ENCODE measurements at places on chromosomes 1 and 21.

GRCh38 chr1:162463021-162463420 lies 34.6 kb upstream of the UHMK1 start:
- DNase-seq: no peak

DNA sequence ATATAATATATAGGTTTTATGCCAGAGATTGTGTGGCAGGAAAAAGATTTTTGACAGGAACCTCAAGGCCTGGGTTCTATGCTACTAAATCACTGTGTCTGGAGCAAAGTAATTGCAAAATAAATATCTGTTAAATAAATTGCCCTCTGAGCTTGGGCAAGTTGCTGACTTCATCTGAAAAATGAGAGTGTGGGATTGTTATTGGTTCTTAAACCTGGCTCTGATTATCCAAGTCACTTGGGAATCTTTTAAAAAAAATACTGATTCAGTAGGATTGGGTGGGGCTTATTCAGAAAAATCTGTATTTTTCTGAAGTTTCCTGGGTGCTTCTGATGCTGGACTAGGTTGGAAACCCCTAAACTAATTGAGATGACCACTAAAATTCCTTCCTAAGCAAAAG lies 174.1 kb upstream of the SGIP1 start:
- DNase-seq: no peak

- DNase-seq: no peak
Measured at GRCh38 chr1:223323491-223324484, 40.2 kb downstream of the SUSD4 start.

DNA sequence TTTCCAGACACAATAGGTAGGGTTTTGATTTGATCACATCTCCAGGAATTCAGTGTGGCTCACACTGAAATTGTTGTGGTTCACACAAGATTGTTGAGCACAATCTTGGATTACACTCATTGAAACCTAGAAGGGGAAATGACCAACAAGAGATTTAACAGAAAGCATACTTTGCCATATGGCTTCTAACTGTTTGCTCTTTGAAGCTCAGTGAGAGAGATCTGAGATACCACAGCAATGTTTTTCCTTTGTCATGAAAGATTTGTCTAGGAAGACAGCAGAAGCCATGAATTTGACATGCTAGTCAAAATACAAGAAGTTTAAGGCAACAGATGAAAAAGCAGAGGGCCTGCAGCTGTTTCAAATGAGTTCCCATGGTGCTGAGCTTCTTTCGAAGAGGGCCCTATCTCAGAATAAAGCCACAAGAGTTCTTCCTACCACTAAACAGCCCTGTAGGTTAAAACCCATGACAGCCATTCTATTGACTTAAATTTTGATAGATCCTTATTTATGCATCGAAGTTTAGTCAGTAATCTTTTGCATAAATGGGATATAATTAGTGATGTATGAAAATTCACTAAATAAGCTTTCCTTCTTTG lies 650.4 kb downstream of the LTN1 start:
- DNase-seq: no peak

GRCh38 chr1:173002891-173003838 lies 47.6 kb downstream of the TNFSF18 start:
- DNase-seq: no peak

- DNase-seq: no peak
Measured at GRCh38 chr1:183228347-183229220, 42.5 kb downstream of the LAMC2 start.

DNA sequence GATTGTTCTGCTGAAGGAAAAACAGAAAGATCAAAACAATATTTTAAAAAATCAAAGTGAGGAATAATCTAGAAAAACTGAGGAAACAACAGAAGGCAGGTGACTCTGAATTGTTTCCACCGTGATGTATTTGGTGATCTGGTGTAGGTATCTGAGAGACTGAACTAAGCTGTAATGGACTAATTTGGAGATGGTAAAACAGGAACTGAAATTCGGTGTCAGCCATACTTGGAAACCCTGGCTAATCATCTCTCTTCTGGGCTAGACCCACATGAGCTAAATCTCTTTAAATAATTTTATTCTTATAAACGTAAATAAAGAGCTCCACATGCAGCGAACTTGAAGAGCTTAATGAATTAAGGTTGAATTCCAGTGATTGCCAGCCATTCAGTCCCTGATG lies 1226.1 kb downstream of the NCAM2 start:
- DNase-seq: no peak

GRCh38 chr21:35138665-35139381 lies 89.7 kb upstream of the RUNX1 start:
- peak; percentile 41 for DNase-seq

- no peak for DNase-seq
Measured at GRCh38 chr1:109794319-109795132, 30.8 kb upstream of the EPS8L3 start.

DNA sequence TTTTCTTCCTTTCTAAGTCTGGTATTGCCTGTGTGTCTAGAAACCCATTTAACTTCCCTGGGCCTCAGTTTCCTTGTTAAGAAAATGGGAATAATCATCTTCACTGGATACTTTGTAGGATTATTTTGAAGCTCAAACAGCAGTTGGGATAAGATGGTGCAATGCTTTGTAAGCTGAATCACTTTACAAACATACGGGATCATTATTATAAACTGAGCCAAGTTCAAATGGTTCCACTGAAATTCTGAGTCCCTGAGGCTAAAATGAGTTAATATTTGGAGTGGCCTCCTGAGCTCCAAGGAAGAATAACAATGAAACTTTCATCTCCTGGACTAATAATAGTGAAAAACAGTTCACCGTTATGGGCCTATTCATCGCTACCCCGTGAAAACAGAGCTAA lies 388.0 kb downstream of the PLPP3 start:
- no peak for DNase-seq

GRCh38 chr1:63982201-63982600 lies 208.4 kb downstream of the ROR1 start:
- no peak for DNase-seq

DNA sequence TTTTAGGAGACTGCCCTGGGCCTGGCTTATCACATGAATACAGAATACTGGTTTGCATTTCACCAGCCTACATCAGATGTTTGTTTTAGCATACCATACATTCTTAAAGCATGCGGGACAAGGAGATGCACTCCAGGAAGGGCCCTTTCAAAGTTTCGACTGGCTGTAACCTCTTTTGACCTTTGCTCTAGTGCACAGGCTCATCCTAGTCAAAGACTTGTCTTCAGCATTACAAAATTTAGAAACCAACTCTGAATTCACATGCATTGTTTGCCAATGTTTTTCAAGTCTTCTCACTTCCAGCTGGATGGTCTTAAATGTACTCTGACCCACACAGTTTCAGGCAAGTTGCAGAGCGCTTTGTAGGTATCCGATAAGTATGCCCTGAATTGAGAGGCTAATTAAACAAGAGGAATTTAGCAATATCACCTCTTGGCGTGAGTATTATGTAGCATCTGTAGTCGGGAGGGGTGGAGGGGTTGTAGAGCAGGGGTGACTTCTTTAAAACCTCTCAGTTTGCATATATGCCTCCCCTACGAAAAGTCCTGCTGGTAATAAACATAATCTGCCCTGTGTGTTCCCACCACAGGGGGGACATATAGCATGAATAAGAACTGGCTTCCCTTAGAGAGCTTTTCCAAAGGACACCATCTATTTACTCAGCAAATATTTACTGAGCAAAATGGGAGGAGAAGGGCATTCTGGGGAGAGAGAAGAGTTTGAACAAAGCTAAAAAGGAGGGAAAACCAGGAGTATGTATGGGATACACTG lies 24.4 kb upstream of the AHCYL1 start:
- no peak for DNase-seq

GRCh38 chr1:41698916-41699860 lies 214.7 kb upstream of the EDN2 start:
- DNase-seq: no peak

- no peak for DNase-seq
Measured at GRCh38 chr1:18429654-18430053, 51.1 kb upstream of the KLHDC7A start.

- no peak for DNase-seq
Measured at GRCh38 chr1:76891931-76892622, 24.8 kb downstream of the ST6GALNAC5 start.

GRCh38 chr1:165300400-165300903 lies 56.1 kb downstream of the LMX1A start:
- no peak for DNase-seq

DNA sequence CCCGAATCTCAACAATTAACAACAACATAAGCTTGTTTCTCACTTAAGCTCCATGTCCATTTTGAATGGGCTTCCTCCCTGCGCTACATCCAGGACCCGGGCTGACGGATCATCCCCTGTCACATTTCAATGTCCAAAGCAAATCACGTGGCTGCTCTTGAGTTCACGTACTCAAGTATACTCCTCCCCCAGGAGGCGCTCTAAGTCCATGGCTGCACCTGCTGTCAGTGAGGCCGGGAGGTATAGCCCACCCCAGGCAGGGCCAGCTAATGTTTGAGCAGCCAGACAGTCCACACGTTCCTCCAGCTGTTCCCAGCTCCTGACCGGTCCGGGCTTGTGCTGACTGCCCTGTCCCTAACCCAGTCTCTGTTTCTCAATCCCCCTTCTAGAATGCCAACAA lies 220.8 kb downstream of the SLC35F3 start:
- no peak for DNase-seq

GRCh38 chr1:224632921-224633321 lies 16.8 kb downstream of the CNIH3 start:
- DNase-seq: no peak

- DNase-seq: no peak
Measured at GRCh38 chr1:53734650-53735211, 4.2 kb downstream of the GLIS1 start.

DNA sequence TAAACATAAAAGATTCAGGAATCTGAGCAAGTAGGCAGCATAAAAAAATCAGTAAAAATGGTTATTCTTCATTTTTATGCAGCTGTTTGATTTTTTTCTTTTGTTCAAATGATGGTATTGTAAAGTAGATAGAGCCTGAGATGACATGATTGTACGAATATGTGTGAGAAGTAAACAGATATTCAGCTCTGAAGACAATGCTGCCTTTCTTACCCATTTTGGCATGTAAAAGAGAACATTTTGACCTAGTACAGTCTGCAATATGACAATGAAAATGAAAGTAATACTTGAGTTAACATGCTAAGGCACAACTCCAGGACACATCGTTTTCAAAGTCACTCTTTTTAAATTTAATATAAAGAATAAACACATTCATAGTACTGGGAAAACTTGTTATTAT lies 95.7 kb upstream of the NCAM2 start:
- no peak for DNase-seq

- no peak for DNase-seq
Measured at GRCh38 chr21:45297329-45297728, 9.6 kb upstream of the POFUT2 start.

DNA sequence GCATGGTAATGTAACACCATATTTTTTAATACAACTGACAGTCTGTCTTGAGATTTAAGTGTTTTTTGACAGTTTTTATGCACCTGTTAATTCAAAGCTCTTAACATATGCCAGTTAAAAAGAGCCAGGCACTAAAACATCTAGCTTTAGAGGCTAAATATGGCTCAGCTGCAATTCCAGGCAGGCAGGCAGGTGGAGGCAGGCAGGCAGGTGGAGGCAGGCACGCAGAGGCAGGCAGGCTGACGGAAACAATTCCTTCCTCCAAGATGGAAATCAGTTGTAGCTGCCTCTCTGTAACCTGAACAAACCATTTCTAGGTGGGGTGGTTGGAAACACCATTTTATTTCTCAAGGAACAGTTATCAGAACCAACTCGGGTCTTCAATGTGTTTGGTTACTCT lies 51.2 kb downstream of the GORAB start:
- no peak for DNase-seq

- DNase-seq: no peak
Measured at GRCh38 chr1:230243583-230244353, 176.7 kb downstream of the GALNT2 start.

- DNase-seq: no peak
Measured at GRCh38 chr1:32755098-32755809, 52.7 kb upstream of the SYNC start.

GRCh38 chr1:66521721-66522365 lies 12.1 kb upstream of the SGIP1 start:
- no peak for DNase-seq

DNA sequence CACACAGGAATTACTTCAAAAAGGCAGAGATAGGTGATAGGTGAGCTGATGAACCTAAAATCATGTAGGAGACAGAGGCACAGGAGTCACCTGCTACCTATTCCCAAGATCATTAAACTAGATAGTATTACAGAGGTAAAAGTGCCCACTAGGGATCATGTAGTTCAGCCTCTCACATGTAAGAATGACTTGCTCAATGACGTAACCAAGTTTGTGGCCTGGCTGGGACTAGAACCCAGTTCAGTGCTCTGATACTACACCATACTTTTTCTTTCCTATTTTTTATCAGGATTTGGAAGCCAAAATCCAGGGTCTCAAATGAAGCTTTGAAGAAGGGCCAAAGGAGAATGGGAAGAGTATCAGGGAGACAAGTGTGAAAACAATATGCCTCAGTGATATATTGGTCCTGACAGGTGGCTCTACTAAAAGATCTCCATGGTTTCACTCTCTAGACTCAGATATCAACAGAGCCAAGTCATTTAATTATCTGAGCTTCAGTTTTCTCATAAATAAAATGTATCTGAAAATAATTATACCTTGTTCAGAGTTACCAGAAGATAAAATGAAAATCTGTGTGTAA lies 87.3 kb upstream of the SLFNL1 start:
- no peak for DNase-seq

- DNase-seq: no peak
Measured at GRCh38 chr21:46002841-46003574, 21.4 kb downstream of the COL6A1 start.

DNA sequence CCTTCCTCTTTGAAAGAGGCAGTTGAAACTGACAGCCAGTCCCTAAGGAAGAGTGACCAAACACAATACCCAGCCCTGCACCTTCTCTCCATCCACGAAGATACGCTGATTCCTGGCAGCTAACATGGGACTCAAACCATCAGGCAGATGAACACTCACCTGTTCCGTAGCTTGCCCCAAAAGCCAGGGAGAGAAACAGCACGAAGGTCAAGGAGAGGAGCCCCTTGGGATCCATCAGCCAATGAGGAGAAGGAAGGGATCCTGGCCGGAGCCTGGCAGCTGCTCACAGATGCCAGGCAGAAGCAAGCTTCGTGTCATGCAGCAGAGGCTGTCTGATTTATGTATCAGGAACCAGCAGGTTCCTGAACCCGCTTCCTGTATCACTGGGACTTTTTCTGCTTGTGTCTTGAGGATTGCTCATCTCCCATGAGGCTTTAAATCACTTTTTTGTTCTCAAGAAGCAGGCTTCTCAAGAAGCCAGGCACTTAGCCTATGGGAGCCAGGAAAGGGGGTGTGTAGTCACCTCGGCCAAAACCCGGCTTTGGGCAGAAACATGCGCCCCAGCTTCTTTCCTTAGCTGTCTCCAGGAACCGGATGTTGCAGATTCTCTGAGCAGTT lies at the start of gene SLAMF1:
Gene SLAMF1 (minus strand): TSS at position 334 of the 618 bp plus-strand sequence. CDS start 99 bp downstream, at position 235.
- DNase-seq: no peak

Data from stimulated activated CD8-positive, alpha-beta memory T cell treated with anti-CD3 and anti-CD28 coated beads, Interleukin-12 subunit alpha, Interleukin-12 subunit beta, amount 100 ng/mL, for 1 hour (primary cell).